ENCODE measurements at places on chromosomes 12 and 14. TPM values are rescaled to one million over a fixed set of nuclear protein-coding genes. Genes with fewer than 3 reads are reported as not detected.

Gene OR11H12
- total RNA-seq = not detected

Gene COPZ1
- total RNA-seq = 165 TPM

Gene KRT1
- not detected for total RNA-seq

Gene PAPLN
- 4.2 TPM for total RNA-seq

Gene CBLN3
- 2.7 TPM for total RNA-seq

Gene PZP
- not detected for total RNA-seq

Gene POTEG
- not detected for total RNA-seq

Gene HVCN1
- 2.7 TPM for total RNA-seq

Gene PPP1R13B
- total RNA-seq = 3.2 TPM

Gene NEUROD4
- not detected for total RNA-seq

Gene EPYC
- not detected for total RNA-seq

Gene DHRS2
- total RNA-seq = 1.3 TPM

Gene DENND5B
- 15.7 TPM for total RNA-seq

Gene AKAP3
- 0.30 TPM for total RNA-seq

Gene ZBTB1
- 66.8 TPM for total RNA-seq

Gene NFE2
- not detected for total RNA-seq

Gene NKX2-8
- not detected for total RNA-seq

Gene ADAM20
- 2.4 TPM for total RNA-seq

Gene TAS2R19
- 11.1 TPM for total RNA-seq

Gene LTBP2
- 905 TPM for total RNA-seq

Gene ASCL1
- total RNA-seq = not detected

Gene CPNE6
- total RNA-seq = not detected

Gene NTN4
- 2.1 TPM for total RNA-seq

Gene PIWIL1
- not detected for total RNA-seq

Gene SLC5A8
- total RNA-seq = not detected

Gene AQP2
- not detected for total RNA-seq

Gene FOXN4
- total RNA-seq = not detected

Gene FAM161B
- total RNA-seq = 4.2 TPM

Gene GARIN6
- not detected for total RNA-seq

Gene ACOT4
- total RNA-seq = 0.59 TPM

Gene ANO4
- total RNA-seq = 2.0 TPM

Gene ANKRD33
- not detected for total RNA-seq

Gene EML1
- 7.7 TPM for total RNA-seq

Gene FGF23
- total RNA-seq = not detected

Gene TAMALIN
- total RNA-seq = 1.5 TPM

Gene SYT10
- total RNA-seq = not detected

Gene CARMIL3
- 0.05 TPM for total RNA-seq

Gene DPF3
- total RNA-seq = 5.2 TPM

Gene TRIM9
- under 0.01 TPM for total RNA-seq

Gene AQP6
- total RNA-seq = not detected

Gene TAS2R42
- total RNA-seq = not detected

Gene CLEC4E
- total RNA-seq = not detected

Gene PLBD1
- 1.2 TPM for total RNA-seq

Gene MGP
- 6.7 TPM for total RNA-seq

Gene CFAP73
- not detected for total RNA-seq

Gene TAS2R50
- total RNA-seq = 8.6 TPM

Gene FKBP11
- total RNA-seq = 32.1 TPM

Gene SFSWAP
- total RNA-seq = 21.4 TPM

Gene KITLG
- 43.1 TPM for total RNA-seq

Gene TAS2R43
- 3.3 TPM for total RNA-seq

Gene HCAR1
- total RNA-seq = not detected

Gene MYF5
- total RNA-seq = not detected

Gene KRT79
- not detected for total RNA-seq

Gene LRTM2
- total RNA-seq = not detected
